ENCODE measurements at places on chromosomes 16 and 17.

DNA sequence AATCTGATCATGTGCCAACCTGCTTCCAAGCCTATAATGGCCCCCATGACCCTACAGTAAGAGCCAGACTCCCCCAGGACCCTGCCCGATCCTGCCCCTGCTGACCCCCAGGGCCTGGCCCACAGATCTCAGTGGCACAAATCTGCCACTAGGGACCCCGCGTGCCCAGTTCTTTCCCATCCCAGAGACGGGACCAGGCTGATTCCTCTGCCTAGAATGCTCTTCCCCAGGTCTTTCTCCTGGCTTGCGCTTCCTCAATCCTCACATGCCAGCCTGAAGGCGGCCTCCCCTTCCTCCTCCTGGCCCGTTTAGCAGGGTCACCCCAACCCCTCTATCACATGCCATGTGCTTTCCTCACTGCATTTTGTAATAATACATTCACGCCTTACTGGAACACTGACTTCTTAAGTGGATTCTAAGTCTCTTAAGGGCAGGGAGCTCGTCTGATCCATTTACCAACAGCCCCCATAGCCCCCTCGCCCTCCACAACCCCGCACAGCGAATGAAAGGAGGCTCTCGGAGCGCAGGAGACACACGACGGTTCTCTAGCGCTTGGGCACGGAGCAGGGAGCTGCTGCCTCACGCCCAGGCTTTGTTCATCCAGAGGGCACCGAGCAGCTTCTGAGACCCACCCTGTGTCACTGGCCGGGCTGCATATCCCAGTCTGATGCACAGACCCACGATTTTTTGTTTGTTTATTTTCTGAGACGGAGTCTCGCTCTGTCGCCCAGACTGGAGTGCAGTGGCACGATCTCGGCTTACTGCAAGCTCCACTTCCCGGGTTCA is 1.2 kb downstream of the TRIM65 start:
- peak; percentile 41 for DNase-seq

DNA sequence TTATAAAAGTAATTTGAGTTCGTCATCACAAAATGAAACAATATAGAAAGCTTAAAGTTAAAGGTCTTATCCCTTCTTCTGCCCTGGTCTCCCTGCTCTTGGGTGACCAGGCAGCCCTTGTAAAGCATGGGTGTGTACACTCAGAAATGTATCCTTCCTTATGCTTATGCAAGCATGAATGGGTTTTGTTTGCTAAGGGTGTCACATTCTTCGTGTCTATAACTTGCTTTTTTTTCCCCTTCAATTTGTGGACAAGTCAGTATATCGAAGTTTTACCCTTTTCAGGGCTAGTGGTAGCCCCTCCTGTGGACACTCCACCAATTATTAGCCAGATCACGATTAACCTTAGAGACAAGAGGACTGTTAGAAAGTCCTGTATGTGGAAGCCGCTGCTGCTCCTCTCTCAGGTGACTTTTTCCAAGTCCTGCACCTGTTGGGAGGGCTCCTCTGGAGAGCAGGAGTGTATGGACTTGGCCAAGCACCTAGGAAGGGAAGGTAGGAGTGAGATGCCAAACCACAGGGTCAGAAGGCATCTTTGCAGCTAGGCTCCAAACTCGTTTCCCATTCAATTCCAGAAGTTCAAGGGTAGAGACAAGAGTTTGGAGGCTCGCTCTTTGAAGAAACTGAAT is 50.9 kb downstream of the LDHD start:
- no peak for DNase-seq

DNA sequence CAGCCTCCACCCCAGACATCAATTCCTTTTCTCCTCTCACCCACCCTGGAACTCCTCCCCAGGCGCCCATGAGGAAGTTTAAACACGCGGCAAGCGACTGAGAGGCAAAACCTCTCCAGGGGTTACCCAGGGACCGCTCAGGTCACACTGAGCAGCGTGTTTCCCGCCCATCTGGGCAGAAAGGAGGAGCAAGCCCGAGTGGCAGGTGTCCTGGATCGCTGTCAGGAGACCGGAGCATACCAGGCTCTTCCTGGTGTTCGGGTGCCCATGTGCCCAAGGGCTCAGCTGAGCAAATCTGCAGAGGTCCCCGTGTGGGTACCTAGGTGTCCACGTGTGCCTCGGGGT is 491 bp downstream of the SLC25A19 start:
- no peak for DNase-seq

DNA sequence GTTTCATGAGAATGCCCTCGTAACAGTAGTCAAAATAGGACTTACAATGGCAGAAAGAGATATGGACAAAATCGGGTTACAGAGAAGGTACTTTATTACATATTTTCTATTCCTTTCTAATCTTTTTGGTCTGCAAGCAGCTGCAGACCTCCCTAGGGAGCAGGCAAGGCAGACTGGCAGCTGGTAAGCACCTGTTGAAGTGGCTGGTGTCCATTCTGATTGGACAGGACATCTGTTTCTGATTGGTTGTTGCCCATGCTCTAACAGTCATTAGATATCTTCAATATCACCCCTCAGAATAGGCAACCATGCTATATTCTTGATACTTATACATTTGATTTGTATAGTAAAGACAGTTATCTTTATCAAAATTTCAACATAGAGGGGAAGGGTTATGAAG is 606.3 kb downstream of the KCNJ2 start:
- no peak for DNase-seq

DNA sequence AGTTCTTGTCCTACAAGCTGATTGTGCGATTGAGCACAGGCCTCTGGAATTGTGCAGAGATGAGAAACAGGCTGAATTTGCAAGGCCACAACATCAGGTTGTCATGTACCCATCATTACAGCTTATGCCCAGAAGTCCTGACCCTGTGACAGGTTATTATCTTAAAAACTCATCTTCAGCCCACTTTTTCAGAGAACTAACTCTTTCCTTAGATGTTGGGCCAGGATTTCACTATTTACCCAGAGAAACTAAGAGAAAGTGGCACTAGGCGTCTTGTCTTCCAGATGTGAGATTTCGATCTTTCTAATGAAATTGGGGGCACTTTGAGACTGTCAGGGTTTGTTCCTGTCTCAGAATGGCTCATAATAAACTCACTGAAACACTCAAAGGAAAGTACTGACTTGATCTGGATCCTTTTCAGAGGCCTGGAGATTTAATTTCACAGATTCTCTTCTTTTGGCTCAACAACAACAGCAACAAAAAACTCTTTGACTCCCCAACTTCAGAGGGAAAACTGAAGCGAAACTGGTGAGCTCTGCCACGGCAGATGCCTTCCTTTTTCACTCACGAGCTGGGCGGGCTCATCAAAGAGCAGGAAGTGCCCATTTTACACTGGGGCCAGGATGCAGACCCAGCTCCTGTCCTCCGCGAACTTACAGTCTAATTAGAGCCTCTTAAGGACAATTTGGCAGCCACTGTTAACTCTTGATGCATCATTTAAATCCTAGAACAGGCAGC is 17.7 kb upstream of the SLC12A3 start:
- no peak for DNase-seq

DNA sequence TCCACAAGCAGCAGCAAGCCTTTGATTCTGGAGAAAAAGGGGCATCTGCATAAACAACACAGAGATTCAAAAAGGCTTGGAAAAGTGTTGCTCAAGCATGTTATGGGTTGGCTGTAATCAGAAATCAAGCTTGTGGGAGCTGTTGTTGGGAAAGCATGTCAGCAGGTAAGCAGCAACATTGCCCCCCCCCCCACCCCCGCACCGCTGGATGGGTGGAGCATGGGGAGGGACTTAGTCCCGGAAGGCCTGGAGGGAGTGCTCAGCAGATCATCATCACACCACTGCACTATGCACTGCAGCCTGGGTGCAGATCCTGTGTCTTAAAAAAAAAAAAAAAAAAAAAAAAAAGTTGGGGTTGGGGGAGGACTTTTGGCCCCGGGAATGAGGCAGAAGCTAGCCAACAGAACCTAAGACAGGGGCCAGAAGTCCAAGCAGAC is 16.8 kb upstream of the AKAP1 start:
- no peak for DNase-seq

DNA sequence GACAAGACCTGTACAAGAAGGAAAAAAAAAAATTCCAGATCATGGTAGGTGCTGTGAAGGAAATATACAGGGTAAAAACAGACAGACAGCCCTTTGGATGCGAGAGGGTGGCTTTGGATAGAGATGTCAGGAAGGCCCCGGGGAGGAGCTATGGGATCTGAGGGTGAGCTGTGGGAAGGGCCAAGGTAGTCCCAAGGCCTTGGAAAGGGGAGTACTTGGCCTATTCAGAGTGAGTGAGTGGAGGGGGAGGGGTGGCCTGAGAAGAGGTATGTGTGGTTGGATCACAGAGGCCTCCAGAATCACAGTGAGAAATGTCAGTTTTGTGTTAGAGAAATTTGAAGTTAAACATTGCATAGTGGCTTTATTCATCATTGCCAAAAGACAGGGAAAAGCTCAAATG is 31.2 kb upstream of the AKTIP start:
- no peak for DNase-seq

GRCh38 chr17:77564278-77564920 is 394.1 kb upstream of the TNRC6C start:
- DNase-seq: no peak

DNA sequence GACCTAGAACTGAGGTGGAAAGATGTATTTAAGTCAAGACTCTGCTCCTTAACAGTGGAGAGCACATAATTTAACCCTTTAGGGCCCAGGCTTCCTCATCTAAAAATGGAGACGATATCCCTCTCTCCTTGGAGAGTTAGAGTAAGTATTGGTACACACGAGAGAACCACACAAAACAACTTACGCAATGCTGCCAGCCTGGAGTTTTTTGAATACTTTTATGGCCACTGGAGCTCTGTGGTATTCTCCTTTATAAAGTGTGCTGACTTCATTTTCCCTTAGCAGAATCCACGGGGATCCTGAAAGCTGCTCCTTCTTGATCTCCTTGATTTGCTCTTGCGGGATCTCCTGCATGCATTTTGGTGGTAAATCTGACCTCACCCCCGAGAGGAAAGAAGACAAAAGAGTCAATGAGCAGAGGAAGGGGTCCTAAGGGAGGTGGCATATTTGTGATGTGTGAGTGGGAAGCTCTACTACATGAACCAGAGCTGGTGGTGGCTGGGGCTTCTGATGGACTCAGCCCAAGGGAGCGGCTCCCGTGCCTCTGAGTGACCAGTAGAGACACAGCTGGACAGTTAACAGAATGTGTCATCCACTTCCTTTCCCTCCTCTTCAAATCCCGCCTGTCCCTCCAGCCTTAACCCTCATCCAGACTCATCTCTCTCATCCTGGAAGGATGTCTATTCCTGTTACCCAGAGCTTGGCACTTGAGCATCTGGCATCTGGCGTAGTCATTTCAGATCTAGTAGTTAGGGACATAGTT is 9.4 kb downstream of the MLKL start:
- no peak for DNase-seq

DNA sequence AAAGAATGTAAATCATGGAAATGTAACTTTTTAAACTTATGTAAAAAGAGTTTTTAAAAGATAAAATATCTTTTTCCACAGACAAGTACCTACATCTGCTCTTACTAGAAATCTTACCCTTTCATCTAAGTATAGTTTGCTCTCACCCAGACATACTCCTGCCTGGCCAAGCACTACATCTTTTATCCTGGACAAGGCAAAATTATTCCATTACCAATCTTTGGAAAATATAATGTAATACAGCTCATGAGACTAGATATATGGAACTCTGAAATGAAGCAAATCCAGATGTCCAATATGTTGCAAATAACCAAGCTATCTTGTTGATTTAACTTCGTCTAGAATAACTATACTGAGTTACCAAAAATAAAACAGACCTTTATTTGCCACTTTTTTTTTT is 50.0 kb downstream of the VMP1 start:
- DNase-seq: no peak

DNA sequence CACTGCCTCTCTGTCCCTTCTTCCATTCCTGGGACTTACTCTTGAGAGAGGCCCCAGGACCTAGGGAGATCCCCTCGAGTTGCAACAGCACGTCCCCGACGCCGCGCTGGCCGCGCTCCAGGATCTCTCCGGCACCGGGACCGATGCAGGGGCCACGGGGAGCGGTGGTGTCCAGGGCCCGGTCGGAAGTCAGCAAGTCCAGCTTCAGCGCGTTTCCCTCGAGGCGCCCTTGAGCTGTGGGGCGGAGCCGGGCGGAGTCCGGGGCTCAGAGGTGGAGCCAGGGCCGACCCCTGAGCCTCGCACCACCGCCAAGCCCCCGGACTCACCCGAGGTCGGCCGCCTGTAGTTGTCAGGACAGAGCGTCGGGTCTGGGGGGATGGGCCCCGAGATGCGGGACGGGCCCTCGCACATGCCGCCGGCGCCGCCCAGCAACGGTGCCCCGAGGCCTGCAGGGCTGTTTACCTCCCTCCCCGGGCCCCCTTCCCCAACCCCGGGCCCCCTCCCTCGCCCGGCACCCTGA is 458 bp downstream of the ENKD1 start:
- DNase-seq: peak; percentile 76

Data from right kidney (tissue), 9 donors.